ENCODE measurements at places on chromosomes 4 and X. TPM values are rescaled to one million over a fixed set of nuclear protein-coding genes. Genes with fewer than 3 reads are reported as not detected.

DNA sequence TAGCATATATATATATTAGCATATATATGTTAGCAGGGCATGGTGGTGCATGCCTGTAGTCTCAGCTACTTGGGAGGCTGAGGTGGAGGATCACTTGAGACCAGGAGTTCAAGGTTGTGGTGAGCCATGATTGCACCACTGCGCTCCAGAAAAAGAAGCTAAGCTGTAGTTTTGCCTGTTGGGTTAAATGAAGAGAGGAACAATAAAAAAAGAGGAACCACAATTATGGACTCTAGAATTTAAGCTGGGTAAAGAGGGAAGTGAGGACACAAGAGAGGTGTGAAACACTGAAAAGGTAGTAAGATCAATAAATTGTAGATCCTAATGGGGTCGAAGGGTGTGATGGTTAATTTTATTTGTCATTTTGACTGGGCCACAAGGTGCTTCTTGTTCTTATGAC is 40.5 kb upstream of the HSD17B10 start:
- no peak for DNase-seq
- no peaks in the 10 kb centered on the region for H3K4me1 ChIP-seq
- no peaks in the 10 kb centered on the region for H3K36me3 ChIP-seq
- H3K4me3 ChIP-seq = no peak overlapping the region
- H3K27ac ChIP-seq = no peak overlapping the region

DNA sequence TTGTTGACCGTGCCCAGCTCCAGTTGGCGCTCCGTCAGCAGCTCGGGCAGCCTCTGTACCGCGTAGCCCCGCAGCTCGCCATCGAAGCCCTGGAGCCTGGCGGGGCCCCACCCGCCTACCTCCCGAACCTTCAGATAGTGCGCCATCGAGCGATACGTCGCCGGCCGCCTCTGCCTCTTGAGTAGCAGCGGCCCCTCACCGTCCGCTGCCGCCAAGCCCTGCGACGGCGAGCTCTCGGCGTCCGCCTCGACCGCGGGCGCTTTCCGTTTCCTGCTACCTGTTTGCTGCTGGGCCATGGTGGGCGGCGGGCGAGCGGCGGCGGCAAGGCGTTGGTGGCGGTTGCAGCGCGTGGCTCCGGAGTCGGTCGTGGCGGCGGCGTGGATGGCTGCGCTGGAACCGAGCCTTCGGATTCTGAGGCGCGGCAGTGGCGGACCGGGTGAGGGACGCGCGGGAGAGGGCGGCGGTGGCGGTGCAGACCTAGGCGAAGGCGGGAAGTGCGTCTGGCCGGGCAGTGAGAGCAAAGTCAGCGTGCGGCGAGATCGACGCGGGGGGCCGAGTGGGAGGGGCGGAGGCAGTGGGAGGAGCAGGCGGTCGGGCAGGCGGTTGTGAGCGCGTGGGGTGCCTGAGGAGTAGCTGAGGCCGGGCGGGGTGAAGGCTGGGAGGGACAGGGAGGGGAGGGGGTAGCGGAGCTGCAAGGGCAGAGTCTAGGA is at the start of gene DCAF12L1:
Gene DCAF12L1 (minus strand): TSS at position 502 of the 710 bp plus-strand sequence. CDS start 206 bp downstream, at position 296.
- H3K27ac ChIP-seq = no peak within 1 kb of the TSS
- no peak within 1 kb of the TSS for H3K4me3 ChIP-seq
- H3K27me3 ChIP-seq = no peaks in the 10 kb centered on the region
- no peaks in the 10 kb centered on the region for H3K36me3 ChIP-seq
- DNase-seq = no peak
- no peaks in the 10 kb centered on the region for H3K4me1 ChIP-seq

GRCh38 chr4:91448668-91449330 is 855.0 kb upstream of the GRID2 start:
- DNase-seq = no peak
- no peaks in the 10 kb centered on the region for H3K27me3 ChIP-seq
- no peak overlapping the region for H3K27ac ChIP-seq
- H3K4me3 ChIP-seq = no peak overlapping the region
- no peaks in the 10 kb centered on the region for H3K4me1 ChIP-seq

- H3K27ac ChIP-seq = peak overlapping the region; percentile 77
- H3K4me3 ChIP-seq = no peak overlapping the region
- no peak for DNase-seq
Observed at GRCh38 chr4:156584100-156584499, 387.5 kb downstream of the PDGFC start.

PRSS12 gene
- total RNA-seq = 0.23 TPM

DNA sequence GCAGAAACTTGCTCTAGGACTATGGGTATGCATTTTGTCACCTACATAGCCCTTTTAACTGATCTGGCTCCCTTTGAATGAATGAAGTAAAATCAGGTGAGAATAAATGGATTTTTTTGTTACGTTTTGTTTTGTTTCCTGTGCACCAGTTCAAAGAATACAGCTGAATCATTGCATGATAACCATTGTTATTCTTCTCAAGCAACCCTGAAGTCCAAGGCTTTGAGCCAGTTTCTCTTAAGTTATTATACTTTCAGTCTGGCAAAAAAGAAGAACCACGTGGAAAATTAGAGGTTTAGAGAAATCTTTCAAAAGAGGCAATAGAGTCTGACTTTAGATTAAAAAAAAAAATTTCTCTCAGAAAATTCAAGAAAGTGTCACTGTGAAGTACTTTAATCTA is 398.6 kb upstream of the TECRL start:
- H3K4me3 ChIP-seq = no peak overlapping the region
- no peaks in the 10 kb centered on the region for H3K27me3 ChIP-seq
- no peak for DNase-seq

DKK2 gene
- not detected for total RNA-seq

DNA sequence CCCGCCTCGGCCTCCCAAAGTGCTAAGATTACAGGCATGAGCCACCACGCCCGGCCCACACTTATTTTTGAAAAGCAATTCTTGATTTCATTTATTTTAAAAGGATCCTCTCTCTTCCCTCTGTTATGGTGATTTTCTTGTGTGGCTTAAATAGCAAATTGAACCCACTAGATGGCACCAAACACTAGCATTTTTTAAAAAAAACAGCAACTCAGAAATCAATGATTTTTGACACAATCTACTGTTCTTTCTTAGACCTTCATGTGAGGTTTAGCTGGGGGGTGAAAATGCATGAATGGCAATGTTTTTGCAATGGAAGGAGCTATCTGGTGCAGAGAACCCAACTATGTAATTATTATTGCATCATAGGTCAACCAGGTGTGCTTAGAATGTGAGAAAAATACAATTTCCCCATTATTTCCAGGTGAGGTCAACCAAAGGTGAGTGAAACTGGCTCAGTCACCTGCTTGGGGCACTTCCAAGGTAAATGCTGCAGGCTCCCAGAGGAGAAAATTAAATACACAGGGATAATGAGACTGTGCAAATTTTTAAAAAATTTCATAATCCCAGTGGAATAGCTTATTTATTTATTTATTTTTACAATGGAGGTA is 226.7 kb upstream of the PRKX start:
- no peaks in the 10 kb centered on the region for H3K36me3 ChIP-seq
- no peaks in the 10 kb centered on the region for H3K27me3 ChIP-seq
- no peak for DNase-seq
- H3K27ac ChIP-seq = no peak overlapping the region
- H3K4me3 ChIP-seq = no peak overlapping the region
- H3K4me1 ChIP-seq = no peaks in the 10 kb centered on the region

DNA sequence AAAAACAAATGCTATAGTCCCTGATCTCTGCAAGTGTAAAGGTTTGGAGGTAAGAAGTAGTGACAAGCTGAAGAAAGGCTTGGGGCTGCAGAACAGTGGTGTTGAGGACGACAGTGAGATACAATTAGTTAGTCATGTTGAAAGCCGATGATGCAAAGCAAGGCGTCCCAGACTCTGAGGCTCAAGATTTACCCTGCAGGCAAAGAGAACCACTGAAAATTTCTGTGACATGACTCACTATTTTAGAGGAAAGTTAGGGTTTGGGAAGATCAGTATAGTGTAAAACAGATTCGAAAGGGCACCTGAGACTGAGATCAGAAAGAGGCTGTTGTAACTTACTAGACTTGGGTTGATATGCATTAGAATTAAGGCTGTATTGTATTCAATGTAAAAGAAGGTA is 281.3 kb upstream of the FTHL17 start:
- no peak overlapping the region for H3K4me3 ChIP-seq
- H3K27me3 ChIP-seq = no peaks in the 10 kb centered on the region
- no peaks in the 10 kb centered on the region for H3K4me1 ChIP-seq
- H3K36me3 ChIP-seq = no peaks in the 10 kb centered on the region

DNA sequence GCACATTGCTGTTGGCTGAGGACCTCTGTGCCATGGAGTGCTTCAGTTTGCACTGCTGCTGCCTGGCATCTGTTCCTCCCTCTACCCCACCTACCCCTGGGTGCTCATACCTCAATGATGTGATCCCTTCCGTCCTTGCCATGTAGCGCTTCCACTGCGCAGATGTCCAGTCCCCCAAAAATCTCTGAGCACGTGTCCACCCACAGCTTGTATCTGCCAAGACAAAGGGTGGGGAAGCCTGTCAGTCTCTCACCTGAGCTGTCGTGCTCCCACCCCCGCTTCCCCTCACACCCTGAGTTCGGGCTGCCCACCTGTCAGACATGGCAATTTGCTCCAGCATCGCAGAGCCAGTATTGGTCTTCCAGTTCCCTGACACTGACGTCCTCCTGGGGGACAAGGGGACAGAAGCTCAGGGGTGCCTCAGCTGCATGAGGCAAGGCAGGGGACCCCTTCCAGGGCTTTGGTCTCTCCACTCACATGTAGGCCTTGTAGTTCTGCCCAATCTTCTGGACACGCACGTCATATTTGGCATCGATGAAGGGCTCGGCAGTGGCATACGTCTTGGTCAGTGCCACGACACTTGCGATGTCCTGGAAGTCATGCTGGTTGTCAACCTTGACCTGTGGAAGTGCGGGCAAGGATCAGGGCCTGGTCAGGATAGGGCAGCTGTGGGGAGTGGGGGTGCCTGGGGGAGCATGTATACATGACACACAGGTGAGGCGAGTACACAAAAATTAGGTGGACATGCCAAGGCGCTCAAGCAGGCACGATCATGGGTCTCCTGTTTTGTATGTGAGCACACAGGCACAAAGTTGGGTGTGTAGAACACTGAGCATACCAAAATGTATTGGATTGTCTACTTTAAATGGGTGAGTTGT is 6.0 kb upstream of the TIMP1 start:
- no peaks in the 10 kb centered on the region for H3K36me3 ChIP-seq
- H3K4me1 ChIP-seq = no peaks in the 10 kb centered on the region
- no peak for DNase-seq
- H3K27me3 ChIP-seq = no peaks in the 10 kb centered on the region

LRRC66 gene
- 0.08 TPM for total RNA-seq

RTL5 gene
- 11.0 TPM for total RNA-seq

GRCh38 chr4:110902500-110902899 is 279.6 kb upstream of the PITX2 start:
- no peak overlapping the region for H3K27ac ChIP-seq
- no peak for DNase-seq
- H3K4me1 ChIP-seq = no peaks in the 10 kb centered on the region
- no peaks in the 10 kb centered on the region for H3K36me3 ChIP-seq

SUPT20HL1 gene
- total RNA-seq = not detected

GPR119 gene
- not detected for total RNA-seq

- no peak overlapping the region for H3K27ac ChIP-seq
- H3K36me3 ChIP-seq = no peaks in the 10 kb centered on the region
- no peaks in the 10 kb centered on the region for H3K27me3 ChIP-seq
- H3K4me3 ChIP-seq = no peak overlapping the region
Observed at GRCh38 chrX:39944416-39944815, 153.3 kb downstream of the BCOR start.

DNA sequence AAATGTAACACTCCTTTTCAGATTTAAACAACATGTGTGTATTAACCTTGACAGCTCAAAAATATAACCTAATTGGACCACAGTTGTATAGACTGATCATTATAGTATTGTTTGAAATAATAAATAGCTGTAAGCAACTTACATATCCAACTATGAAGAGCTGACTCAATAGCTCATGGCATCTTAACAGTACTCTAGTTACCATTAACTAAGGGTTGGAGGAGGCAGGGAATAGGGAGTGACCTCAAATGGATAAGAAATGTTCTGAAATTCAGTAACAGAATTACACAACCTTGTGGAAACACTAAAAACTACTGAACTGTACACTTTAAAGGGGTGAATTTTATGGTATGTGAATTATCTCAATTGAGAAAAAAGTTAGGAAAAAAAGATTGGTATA is 136.5 kb upstream of the CPEB2 start:
- H3K27ac ChIP-seq = no peak overlapping the region
- H3K36me3 ChIP-seq = no peaks in the 10 kb centered on the region
- no peak for DNase-seq
- no peaks in the 10 kb centered on the region for H3K4me1 ChIP-seq

LRIT3 gene
- 0.05 TPM for total RNA-seq

TENM3 gene
- 0.95 TPM for total RNA-seq

GRCh38 chrX:23559975-23560374 is 107.3 kb upstream of the PRDX4 start:
- no peaks in the 10 kb centered on the region for H3K4me1 ChIP-seq
- H3K4me3 ChIP-seq = no peak overlapping the region
- H3K27me3 ChIP-seq = no peaks in the 10 kb centered on the region
- H3K36me3 ChIP-seq = no peaks in the 10 kb centered on the region
- no peak overlapping the region for H3K27ac ChIP-seq

DNA sequence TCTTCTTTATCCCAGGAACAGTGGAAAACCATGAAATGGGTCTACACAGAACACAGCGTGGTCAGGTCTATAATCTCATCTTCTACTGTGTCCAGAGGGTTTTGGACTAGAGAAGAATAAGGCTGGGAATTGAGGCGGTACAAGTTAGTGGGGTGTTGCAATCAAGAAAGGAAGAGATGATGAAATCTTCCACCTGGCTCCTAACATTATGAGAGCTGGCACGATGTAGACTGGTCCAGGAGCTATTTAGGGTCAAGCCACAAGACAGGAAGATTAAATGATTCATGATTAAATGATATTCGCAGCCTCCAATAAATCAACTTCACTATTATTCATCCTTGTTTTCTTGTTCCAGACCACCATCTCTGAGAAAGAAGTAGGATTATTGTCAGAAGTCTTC is 88.0 kb downstream of the ARSF start:
- DNase-seq = no peak
- H3K4me1 ChIP-seq = no peaks in the 10 kb centered on the region
- no peak overlapping the region for H3K27ac ChIP-seq

DNA sequence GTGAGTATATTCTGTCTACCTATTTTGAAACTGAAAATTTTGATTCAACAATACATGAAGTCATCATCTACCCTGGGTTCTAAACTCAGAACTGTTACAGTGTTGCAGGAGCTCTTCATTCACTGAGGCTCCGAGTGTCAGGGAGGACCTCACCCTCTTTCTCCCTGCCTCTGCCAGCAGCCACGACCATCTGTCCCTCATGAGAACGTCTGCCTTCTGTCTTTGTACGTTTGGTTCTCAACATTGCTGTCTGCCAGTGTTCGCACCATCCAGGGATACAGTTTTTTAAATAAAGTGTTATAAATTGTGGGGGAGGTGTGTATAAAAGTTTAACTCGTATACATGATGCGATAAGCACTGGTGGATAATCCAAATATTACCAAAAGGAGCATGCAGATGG is 55.5 kb downstream of the TRAPPC11 start:
- no peak for DNase-seq
- H3K4me3 ChIP-seq = no peak overlapping the region
- H3K4me1 ChIP-seq = peaks cover 3% of the 10 kb centered on the region
- H3K27me3 ChIP-seq = no peaks in the 10 kb centered on the region
- H3K36me3 ChIP-seq = no peaks in the 10 kb centered on the region

GRCh38 chr4:28654618-28655017 is 1794.0 kb downstream of the STIM2 start:
- H3K36me3 ChIP-seq = no peaks in the 10 kb centered on the region
- H3K27me3 ChIP-seq = no peaks in the 10 kb centered on the region
- no peak overlapping the region for H3K4me3 ChIP-seq
- H3K27ac ChIP-seq = no peak overlapping the region

GRCh38 chr4:25878676-25879075 is 15.9 kb upstream of the SEL1L3 start:
- H3K4me3 ChIP-seq = no peak overlapping the region
- H3K4me1 ChIP-seq = no peaks in the 10 kb centered on the region
- no peak overlapping the region for H3K27ac ChIP-seq
- no peaks in the 10 kb centered on the region for H3K36me3 ChIP-seq
- no peaks in the 10 kb centered on the region for H3K27me3 ChIP-seq

All from Panc1 (cell line).